ENCODE measurements at places on chromosomes 3 and 15.

- DNase-seq, result no peak
Measured at GRCh38 chr15:70702584-70702983, 60.8 kb downstream of the UACA start.

GRCh38 chr3:79846148-79846933 is 78.5 kb upstream of the ROBO1 start:
- no peak for DNase-seq

DNA sequence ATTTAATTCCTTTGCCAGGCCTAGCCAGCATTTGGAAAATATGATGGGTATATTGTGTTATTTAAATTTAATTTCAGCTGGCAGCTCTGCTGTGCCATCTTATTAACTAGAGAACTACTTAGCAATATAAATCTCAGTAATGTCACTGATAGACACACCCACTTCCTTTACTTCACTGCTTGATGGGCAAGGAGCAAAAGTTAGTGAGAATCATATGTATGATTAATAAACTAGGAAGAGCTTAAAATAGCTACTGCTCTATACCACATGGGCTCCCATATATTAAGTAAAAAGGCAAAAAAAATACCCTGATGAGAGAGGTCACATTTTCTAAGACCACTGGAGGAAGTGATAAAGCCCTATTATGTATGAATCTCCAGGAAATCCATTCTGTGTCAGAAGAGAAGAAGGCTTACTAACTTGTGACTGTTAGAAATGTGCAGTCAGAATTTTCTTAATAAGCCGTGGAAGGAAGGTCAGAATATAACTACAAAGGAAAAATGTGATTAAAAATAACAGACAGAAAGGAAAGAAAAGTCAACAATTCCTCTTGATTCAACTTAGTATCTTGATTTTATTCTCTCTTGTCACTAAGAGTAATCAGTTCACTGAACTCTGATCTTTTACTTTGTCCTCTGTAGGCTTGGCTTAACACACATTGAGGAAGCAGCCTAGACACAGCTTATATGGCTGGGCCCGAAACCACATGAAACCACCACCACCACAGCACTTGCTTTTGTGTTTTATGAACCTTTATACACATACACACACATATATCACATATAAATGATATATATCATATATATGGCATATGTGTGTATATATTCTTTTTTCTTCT is 1233.9 kb upstream of the ALCAM start:
- no peak for DNase-seq

GRCh38 chr3:106619-107018 is 89.9 kb upstream of the CHL1 start:
- DNase-seq, result no peak

GRCh38 chr3:63064209-63064755 is 189.1 kb upstream of the CADPS start:
- DNase-seq, result no peak

GRCh38 chr15:49023354-49023753 is 22.9 kb downstream of the SECISBP2L start:
- DNase-seq, result no peak

DNA sequence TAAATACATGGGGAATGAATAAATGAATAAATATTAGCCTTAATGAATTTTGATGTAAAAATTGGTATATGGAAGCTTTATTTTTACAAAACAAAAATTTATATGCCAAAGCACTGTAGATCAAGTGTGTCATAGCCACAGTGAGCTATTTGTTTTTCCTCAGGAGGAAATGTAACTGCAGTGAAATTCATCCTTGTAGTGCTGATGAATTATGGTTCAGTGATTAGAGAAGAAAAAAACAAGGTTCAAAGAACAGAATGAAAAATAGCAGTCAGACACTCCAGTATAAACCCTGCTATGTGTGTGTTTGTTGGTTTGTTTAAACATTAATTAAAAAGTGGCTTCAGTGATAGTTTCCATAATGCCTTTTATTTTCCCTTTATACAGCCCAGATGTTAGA is 228.0 kb upstream of the GPR149 start:
- no peak for DNase-seq

Measured in NCI-H1930 (cell line).